ELR (cell line): ENCODE measurements at places on chromosomes 7 and 10.

DNA sequence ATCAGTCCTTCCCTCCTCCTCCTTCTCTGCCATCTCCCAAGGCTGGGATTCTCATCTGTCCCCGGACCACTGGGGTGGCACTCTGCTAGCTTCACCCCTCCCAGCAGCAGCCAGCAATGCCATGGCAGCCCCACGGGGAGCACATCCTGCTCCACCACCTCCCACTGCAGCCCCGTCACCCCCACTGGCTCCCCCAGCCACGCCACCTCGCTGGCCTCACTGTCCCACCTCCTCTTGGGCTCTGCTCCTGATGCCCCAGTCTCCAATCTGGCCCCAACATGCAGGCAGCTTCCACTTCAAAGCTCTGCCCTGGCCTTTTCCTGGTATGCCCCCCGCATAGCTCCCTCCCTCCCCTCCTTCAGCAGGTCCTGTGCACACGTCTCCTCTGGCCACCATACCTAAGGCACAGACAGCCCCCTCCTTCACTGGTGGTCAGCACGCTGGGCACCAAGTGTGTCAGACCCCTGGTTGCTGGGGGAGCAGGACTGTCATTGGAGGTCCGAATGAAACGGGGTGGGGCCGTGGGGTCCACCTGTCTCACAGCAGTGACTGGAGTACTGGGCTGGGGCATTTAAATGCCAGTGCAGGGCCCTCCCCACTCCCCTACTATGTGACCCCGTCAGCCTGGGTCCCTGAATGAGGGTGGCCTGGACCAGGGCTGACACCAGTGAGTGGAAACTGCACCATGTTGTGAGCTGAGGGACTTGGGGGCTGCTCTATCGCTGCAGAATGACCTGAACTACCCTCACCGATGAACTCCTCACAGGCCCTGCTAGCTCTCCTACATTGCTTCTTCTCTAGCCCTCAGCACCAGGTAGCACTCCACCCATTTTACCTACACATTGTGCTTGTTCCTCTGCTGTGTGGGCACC, 38.7 kb downstream of the RASGEF1A start:
- DNase-seq: no peak

- no peak for DNase-seq
Observed at GRCh38 chr7:112223310-112223709, 16.8 kb downstream of the ZNF277 start.

DNA sequence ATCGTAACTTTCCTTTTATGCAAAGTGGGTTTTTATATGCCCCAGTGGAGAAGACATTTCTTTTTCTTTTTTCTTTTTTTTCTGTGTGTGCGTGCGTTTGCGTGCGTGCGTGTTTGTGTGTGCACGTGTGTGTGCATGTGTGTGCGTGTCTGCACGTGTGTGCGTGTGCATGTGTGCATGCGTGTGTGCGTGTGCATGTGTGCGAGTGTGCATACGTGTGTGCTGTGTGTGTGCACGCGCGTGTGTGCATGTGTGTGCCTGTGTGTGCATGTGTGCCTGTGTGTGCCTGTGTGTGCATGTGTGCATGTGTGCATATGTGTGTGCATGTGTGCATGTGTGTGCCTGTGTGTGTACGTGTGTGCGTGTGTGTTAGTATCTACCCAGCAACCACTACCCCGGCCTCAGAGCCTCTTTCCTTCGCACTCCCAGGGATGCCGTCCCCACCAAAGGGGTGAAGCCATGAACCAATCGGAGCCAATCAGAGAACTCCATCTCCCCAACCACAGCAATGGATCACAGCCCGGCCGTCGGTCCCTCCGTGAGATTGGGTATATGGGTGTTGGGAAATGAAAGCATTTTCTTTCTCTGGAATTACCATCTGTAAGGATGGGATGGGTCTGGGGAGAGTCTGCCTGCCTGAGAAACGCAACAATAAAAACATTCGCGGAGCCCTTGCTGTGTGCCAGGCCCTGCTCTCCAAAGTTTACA, 92.3 kb downstream of the ELFN1 start:
- DNase-seq: no peak

DNA sequence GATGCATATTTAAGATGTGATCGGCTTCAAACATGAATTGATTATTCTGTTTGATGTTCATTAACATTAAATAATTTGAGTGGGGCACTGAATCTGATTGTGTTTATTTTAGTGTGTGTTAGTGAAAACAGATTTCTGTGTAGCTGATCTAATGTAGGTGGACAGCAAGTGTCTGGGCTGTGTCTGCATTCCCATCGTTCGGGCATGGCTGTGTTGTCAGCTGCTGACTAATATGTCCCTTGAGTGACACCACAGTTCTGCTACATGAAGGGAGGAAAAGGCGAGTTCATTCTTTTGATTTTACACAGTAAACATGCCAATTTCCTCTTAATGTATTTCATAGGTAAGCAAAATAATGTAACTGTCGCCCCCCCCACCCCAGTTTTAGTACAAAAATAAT, 203.0 kb downstream of the CNTNAP2 start:
- no peak for DNase-seq

- peak; percentile 81 for DNase-seq
Observed at GRCh38 chr10:109956454-109957091, 33.3 kb upstream of the XPNPEP1 start.

- DNase-seq: no peak
Observed at GRCh38 chr10:44994752-44995530, 5.8 kb upstream of the ZNF22 start.

DNA sequence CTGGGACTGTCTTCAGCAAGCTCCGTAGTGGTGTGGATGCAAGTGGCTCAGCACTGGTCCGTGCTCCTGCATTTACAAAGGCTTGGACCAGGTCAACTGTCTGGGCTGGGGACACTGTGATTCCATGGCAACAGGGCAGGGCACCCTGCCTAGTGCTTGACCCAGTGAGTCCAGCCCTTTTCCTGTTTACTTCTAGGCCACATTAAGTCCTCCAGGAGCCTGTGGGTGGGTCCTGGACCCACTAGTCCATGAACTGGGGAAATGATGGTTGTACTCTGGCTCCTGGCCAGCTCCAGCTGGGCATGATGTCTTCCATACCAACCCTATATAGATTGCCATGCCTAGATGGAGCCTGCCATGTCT, 152.0 kb downstream of the RPS24 start:
- no peak for DNase-seq

DNA sequence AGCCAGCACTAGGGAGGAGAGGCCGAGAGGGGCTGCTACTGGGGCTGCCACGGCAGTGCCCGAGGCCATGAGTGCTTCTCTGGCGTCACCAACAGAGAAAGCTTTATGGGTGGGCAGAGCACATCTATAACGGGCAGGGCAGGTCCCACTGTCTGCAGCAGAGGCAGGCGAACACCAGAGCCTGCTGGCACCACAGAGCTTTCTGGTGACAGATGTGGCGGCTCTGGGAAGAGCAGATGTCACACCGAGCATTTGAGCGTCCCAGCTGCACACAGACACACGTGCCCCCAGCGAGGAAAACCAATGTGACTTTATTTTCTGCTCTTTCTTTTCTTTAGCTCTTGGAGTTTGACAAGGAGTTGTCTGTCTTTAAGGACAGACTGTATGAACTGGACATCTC, 20.5 kb downstream of the NKX6-2 start:
- DNase-seq: no peak

GRCh38 chr7:30476459-30477145, 2.0 kb downstream of the NOD1 start:
- no peak for DNase-seq
